ENCODE measurements at places on chromosomes 2 and 18. TPM values are rescaled to one million over a fixed set of nuclear protein-coding genes. Genes with fewer than 3 reads are reported as not detected.
A peak's percentile ranks its signal among the peaks of the same experiment; 100 is the strongest.

- no peak for DNase-seq
Observed at GRCh38 chr2:150045601-150046000, 441.9 kb downstream of the RND3 start.

DNA sequence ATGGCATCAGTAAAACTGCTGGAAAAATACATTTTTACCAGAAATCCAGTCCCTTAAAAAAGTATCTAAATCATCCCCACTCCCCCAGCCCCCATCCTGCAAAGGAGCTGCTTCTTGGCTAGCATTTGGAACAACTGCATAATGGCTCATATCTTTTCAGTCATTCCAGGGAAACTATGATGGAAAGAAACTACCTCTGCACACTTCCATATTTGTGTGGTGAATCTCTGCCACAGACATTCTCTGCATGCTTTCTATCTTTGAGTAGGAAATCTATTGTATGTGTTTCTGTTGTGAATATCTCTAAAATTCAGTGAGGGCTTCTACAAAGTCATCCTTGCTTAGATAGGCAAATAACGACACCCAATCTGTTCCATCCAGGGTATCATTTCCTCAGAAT lies 632.3 kb downstream of the LRP1B start:
- DNase-seq, result no peak

Gene PCARE
- not detected for total RNA-seq

Gene LOXHD1
- 0.37 TPM for total RNA-seq

DNA sequence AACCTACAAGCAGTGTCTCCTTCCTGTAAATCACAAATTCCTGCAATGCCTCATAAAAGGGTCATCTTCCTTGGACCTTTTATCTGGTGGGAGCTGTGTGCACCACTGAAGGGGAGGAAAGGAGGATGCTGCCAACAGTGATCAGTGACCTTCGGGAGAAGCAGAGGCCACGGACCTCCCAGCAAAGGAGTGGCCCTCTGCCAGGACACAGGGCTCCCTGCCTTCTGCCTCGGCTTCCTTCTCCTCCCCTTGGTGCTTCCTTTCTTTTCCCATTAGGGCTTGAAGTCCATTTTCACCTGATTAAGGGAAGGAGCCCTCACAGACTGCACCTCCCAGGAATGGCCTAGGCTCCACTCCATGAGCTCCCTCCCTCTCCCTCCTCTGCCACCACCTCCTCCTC lies 85.3 kb upstream of the ITGA6 start:
- no peak for DNase-seq

GRCh38 chr2:118110991-118111390 lies 22.7 kb downstream of the INSIG2 start:
- no peak for DNase-seq

Gene IL37
- total RNA-seq, result not detected

Gene RAB1A
- 146 TPM for total RNA-seq

DNA sequence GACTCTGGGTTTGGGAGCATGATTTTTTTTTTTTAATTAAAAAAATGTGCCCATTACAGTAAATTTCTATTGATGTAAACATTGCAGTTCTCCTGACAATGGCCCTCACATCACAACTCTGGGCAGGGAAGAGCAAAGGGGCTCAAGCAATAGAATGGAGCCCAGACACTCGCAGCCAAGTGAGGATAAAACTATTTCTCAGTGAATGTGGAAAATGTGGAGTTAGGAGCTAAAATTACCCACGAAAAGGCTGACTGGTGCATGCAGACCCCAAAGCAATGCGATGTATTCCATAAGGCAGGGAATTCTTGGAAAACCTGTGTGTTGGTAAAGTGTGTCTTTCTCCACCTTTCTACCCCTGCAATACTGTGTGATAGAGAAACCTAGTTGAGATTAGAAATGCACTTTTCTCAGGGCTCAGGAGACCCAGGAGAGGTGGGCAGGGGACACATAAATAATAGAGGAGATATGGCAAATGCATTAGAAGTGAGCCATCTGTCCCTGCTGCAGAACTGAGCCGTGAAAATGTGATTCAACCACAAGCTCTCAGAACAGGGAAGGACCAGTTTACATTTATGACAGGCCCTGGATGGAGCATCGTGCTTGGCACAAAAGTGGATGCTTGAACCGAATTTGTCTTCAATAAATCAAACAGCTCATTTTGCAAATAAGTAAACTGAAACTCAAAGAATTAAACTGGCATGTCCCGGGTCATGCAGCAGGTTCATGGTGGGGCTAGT lies 100.1 kb downstream of the MYCN start:
- no peak for DNase-seq

Gene DIPK1C
- total RNA-seq, result not detected

DNA sequence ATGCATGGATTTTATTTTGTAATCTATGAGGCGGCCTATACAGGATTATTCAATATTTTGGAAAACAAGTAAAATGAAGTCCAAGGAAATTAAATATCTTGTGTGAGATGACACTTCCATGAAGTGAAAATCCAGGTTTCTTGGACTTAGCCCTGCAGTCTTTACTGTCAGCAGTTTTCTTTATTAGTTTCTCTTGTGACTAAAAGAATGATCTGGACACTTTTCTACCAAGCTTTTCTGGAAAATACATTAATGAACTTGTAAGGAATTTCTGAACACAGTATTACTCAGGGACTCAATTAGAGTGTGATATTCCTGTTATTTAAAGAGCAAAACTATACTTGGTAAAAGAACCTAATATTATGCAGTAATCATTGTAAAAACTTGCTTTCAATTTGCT lies 610.4 kb upstream of the SLC8A1 start:
- DNase-seq, result no peak

GRCh38 chr2:96085541-96086355 lies 30.6 kb downstream of the ADRA2B start:
- DNase-seq, result peak; percentile 60

DNA sequence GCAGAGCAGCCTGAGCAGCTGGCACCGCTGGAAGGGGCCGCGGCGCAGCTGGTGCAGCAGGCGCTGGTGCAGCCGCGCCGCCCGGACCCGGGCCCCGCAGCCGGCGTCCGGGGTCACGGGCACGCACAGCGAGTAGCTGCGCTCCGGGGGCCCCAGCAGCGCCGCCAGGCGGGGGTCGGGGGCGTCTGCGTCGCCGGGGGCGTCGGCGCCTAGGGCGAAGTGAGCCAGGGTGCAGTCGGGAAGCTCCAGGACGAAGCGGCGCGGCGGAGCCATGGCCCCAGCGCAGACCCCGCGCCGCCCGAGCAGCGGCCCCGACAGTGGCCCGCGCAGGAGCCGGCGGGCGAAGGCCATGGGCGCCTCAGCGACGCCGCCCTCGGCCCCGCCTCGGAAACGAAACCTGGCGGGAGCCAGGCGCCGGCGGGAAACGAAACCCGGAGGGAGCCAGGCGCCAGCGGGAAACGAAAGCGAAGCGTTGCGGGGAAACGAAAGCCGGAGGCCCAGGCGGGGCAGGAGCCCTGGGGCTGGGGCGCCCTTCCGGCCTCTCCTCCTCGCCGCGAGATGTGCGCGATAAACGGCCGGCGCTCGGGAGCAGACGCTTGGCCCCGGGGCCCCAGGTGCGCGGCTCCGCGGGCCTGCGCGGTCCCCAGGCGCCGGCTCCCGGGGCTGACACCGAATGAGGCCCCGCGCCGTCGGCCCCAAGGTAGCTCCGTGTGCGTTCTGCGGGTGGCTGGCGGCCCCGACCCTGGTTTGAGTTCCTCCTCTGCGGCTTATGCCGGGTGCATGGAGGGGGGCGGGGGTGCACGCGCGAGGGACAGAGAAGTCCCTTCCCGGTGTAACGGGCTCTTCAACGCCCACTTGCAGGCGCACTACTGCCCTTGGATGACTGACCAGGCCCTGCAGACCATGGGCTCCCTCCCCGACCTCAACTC lies at the start of gene CMPK2:
Gene CMPK2 (minus strand): TSS at position 562 of the 929 bp plus-strand sequence. CDS start 211 bp downstream, at position 351.
- peak; percentile 90 for DNase-seq

- no peak for DNase-seq
Observed at GRCh38 chr2:181818840-181819239, 72.7 kb upstream of the ITPRID2 start.

- DNase-seq, result no peak
Observed at GRCh38 chr2:67286981-67287759, 110.0 kb upstream of the ETAA1 start.

Measured in posterior vena cava (tissue), 2 donors.